ENCODE measurements at places on chromosomes 6 and 20.

GRCh38 chr6:34679552-34680253 is 16.9 kb downstream of the ILRUN start:
- no peak for DNase-seq

- no peak for DNase-seq
These were observed 38.6 kb upstream of the CST7 start for GRCh38 chr20:24910461-24910860.

DNA sequence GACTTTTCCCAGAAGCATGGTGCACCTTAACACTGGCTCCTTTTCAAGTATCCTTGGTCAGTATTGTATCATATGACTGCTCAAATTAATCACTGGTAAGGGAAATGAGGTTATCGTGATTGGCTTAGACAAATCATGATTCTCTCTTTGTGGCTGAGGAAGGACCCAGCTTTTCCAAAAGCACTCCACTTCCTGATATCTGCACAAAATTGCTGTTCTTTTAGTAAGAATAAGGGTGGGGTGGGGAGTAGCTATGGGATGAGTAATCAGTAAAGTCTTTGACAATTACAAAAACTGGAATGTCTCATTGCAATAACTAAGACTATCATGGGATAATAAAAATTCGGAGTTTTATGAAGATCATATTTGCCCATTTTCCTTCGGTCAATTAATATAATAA is 9.0 kb upstream of the RIPPLY2 start:
- no peak for DNase-seq

DNA sequence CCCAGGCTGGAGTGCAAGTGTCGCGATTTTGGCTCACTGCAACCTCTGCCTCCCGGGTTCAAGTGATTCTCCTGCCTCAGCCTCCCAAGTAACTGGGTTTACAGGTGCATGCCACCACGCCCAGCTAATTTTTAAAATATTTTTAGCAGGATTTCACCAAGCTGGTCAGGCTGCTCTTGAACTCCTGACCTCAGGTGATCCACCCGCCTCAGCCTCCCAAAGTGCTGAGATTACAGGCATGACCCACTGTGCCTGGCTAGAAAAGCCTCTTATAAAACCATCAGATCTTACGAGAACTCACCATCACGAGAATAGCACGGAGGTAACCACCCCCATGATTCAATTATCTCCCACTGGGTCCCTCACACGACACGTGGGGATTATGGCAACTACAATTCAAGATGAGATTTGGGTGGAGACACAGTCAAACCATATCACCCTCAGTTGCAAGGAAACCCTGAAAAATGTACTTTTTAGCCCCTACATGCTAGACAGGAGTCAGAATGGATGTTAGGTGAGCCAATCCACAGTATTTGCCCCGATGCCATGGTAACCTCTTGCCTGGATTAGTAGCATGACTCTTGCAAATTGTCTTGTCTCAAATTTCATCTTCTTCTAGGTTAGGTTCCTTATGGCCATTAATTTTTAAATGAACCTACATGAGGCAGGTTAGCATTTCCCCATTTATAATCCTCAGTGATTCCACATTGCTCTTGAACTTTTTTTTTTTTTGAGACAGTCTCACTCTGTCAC is 17.1 kb upstream of the SASH1 start:
- DNase-seq = no peak

DNA sequence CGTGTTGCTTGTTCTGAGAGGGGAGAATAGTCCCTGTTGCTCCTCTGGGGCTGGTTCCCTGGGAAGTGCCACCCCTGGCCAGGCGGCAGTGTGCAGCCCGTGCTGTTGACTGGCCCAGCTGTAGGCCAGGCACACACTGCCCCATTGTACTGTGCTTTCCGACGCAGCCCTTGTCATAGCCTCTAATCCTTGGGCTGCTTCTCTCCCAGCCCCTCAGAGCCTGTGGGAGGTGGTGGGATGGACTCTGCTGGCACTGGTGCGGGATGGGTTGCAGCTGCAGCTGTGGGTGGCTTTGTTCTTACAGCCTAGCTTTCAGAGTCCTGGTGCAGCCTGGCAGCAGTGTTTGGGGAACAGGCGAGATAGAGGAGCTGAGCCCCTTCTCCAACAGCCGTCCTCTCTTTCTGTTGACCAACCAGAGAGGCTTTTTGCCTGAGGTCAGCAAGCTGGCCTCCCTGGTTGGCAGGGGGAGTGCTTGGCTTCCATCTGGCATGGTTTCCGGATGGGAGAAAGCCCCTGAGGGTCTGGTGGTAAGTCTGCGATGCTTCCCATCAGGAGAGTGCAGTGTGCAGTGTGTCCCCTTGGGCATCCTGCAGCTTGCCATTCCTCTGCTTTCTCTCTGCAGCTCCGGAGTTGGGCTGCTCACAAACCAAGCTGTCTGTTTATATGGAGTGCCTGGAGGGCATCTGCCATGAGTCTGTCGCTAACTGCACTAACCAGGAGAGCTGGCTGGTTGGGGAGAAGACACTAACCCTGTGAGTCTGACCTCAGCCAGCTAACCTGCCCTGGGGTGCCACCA is 12.1 kb downstream of the TJAP1 start:
- DNase-seq = no peak

DNA sequence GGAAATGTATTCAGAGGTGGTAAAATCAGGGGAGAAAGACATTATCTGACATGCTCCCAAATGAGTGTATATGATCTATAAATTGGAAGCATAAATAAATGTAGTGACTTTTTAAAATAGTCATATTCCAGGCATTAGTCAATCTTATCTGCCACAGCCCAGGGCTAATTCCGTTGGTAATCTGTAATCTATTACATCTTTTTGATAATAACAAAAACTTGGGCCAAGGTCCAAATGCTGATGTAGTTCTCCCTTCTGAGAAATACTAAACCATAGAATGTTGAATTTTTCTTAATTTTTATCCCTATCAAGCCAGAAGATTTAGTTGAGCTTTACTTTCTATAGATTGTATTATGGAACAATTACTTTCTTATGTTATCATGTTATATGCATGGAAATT is 1279.8 kb downstream of the EPHA7 start:
- no peak for DNase-seq

DNA sequence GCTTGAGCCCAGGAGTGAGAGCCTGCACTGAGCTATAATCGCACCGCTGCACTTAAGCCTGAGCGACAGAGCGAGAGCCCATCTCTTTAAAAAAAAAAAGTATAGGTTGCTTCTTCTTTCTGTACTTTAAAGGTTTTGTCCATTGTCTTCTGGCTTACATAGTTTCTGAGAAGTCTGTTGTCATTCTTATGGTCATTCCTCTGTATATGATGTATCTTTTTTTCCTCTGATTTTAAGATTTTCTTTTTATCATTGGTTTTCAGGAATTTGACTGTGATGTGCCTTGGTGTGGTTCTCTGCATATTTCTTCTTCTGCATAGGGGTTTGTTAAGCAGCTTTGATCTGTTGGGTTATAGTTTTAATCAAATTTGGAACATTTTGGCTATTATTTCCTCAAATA is 29.1 kb downstream of the QRSL1 start:
- no peak for DNase-seq

DNA sequence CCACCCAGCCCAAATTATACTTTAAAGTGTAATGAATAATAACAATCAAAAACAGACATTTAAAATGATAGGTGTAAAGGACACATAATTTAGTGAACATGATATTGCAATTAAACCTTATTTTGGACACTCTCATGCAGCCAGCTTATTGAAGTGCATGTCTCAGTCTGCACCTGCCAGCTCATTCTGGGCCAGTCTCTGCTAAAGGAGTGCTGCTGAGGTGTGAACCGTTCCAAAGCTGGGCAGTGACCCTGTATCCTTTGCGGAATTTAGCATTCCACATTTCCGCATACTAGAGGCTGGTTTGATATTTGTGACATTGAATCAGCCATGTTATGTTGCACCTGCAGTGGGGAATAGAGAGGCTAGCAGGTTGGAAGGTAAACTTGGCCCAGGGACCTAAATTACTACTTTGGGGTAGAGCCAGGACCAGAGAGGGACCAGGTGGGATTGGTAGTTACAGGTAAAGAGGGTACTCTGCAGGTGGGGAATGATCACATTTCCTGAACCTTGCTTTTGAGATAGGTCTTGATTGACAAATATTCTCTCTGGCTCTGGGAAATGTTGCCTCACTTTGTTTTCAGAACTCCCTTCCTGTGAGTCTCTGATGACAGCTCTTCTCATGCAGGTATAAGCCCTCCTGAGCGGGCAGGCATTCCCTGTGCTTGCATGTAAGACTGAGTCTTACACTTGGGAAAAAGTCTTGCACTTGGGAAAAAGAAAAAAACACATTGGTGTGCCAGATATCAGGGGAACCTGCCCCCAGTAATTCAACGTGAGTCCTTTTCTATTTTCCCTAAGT is 26.2 kb downstream of the TULP4 start:
- DNase-seq = no peak
